ENCODE measurements at places on chromosomes 2 and 18.

DNA sequence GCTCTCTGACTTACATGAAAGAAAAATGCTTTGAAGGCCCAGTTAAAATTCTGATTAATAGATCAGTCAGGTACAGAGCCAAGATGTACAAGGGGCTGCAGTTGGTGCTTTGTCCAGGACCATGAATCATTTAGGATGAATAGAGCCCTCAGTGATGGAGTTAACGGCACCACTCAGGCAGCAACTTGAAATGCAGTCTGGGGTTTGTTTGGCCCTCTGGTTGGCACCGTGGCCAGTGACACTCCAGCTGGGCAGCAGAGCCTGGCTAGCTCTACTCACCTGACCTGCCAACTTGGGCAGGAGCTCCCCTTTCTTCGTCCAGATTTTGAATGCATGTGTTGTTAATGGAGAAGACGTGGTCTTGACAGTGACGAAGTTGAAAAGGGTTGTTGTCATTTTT is 493.0 kb upstream of the ACVR2A start:
- DNase-seq: no peak

DNA sequence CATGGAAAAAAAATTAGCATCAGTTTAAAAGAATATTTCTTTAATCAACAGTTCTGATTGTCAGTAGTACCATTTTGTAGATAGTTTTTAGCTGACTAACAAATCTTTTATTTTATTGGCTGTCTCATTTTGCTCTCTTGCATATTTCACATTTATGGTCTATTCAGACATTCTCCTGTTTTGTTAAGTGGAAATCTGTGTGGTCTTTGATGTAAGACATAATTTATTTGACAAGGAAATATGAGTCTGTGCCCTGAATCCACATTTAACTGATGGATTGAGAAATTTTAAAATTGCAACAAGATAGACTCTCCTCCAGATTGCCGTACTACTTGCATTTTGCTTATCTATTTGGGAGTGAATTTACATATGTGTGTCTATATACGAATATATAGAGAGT is 96.3 kb upstream of the ATP5MC3 start:
- no peak for DNase-seq

GRCh38 chr2:217444932-217445331 is 557.9 kb downstream of the TNS1 start:
- no peak for DNase-seq

GRCh38 chr2:88692187-88692586 is 714 bp downstream of the RPIA start:
- peak; percentile 41 for DNase-seq

- no peak for DNase-seq
Measured at GRCh38 chr18:48022531-48023329, 92.3 kb upstream of the SMAD2 start.

DNA sequence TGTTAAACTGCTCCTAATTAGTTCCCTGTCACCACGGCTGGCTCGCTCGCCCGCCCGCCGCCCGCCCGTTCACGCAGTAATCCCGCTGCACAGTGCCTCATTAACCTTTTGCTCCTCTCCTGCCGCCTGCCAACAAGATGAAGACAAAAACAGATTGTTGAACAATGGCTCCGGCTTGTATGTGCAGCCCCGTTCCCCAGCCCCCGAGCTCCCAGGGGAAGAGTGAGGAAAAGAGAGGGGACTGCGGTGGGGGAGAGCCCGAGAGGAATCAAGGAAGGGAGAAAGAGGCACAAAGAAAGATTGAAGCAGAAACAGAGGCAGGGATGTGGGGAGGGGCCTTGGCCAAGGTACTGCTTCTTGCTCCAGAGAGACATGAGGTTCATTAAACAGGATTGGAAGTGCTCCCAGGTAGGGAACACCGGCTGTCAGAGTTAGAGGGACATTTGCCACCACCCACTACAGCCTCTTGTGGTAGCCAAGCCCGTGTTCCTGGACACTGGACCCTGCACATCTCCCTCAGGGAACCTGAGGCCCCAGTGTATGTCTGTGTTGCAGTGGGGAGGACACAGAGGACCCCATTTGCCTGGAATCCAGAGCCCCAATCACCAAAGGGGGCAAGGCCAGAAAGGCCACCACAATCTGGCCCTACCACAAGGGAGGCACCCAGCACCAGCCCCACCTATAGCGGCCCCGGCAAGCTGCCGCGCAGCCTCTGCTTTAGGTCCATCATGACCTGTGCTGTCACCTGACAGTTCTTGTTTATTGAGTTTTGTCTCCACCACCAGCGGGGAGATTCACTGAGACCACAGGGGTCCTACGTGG is 38.1 kb downstream of the EMX1 start:
- DNase-seq: no peak

- no peak for DNase-seq
Measured at GRCh38 chr2:133667085-133667484, 98.8 kb upstream of the NCKAP5 start.
